Brain (organoid and tissue), 16 donors: ENCODE measurements at places on chromosomes 3 and 15.

DNA sequence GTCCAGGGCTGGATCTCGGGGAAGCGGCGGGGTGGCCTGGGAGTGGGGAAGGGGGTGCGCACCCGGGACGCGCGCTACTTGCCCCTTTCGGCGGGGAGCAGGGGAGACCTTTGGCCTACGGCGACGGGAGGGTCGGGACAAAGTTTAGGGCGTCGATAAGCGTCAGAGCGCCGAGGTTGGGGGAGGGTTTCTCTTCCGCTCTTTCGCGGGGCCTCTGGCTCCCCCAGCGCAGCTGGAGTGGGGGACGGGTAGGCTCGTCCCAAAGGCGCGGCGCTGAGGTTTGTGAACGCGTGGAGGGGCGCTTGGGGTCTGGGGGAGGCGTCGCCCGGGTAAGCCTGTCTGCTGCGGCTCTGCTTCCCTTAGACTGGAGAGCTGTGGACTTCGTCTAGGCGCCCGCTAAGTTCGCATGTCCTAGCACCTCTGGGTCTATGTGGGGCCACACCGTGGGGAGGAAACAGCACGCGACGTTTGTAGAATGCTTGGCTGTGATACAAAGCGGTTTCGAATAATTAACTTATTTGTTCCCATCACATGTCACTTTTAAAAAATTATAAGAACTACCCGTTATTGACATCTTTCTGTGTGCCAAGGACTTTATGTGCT, 527 bp downstream of the B2M start:
- peak; percentile 22 for DNase-seq

DNA sequence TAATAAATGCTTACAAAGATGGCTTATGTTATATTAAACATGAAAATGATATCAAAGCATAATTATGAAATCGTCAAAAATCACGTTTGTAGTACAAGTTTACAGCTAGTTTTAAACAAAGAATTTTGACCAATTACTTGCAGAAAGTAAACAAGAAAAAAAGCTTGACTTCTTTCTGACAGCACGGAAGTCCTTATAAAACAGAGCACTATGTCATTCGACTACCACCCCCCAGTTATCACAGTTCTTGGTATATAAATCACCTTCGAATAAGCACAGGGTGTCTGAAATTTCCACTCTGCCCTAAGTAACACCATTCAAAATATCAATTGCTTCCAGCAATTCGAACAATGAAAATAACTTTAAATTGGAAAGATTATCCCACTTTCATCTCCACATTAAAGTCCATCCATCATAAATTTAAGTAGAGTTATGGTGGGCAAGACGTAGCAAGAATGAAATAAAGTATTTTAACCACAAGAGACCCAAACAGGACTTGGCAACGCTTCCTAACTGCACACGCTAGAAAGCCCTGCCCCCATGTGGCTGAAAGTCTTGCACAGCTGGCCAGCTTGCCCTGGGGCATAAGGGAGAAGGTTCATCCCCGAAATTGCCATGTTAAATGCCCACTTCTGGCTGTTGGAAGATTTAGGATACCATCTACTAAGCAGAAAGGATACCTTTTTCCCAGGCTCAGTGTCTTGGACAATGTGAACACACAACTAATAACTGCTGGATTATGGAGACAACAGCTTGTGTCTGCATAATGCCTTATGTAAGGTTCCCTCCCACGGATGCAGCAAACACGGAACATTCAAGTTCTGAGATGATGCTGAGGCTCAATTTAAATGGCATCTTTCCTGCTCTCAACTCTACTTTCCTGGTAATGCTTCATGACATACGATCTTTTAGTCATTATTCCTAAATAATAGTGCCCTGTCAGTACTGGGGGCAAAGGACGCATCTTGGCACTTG, 116.4 kb upstream of the TJP1 start:
- DNase-seq: no peak

- peak; percentile 87 for DNase-seq
Measured at GRCh38 chr3:187792521-187792920, 47.3 kb upstream of the BCL6 start.

GRCh38 chr3:151871639-151872468, 1.6 kb upstream of the SUCNR1 start:
- no peak for DNase-seq

- peak; percentile 5 for DNase-seq
Measured at GRCh38 chr3:176208915-176209314, 988.4 kb downstream of the TBL1XR1 start.

DNA sequence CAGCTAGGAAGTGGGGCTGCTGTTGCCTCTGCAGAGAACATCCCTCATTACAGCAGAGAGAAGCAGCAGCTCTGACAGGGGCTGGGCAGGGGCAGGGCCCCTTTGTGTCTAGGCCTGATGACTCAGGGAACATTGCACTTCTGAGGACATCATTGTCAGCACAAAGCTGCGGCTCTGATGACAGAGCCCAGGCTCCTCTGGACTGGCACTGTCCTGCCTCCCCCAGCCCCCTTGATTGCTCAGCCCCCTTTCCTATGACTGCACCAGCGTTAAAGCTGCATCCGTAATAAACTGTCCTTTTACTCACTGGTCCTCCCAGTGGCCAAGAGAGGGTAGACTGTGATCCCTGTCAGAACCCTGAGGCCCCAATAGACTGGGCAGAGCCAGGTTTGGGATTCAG, 18.3 kb downstream of the TRH start:
- DNase-seq: peak; percentile 87

DNA sequence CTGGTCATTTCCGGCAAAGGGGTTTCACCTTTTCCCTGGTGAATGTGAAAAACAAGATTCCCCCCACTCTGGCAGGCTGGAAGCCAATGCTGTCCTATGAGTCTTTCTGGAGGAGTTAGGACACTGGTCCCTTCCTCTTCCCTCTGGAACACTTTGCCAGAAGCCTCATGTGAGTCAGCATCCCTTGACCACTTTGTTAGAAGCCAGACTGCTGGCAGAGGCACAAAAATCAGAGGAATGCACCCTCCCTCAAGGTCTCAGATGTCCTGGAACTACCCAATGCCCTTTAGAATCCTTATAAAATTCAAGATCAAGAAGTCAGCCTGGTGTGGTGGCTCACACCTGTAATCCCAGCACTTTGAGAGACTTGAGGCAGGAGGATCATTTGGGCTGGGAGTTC, 26.6 kb downstream of the ITGB5 start:
- no peak for DNase-seq

DNA sequence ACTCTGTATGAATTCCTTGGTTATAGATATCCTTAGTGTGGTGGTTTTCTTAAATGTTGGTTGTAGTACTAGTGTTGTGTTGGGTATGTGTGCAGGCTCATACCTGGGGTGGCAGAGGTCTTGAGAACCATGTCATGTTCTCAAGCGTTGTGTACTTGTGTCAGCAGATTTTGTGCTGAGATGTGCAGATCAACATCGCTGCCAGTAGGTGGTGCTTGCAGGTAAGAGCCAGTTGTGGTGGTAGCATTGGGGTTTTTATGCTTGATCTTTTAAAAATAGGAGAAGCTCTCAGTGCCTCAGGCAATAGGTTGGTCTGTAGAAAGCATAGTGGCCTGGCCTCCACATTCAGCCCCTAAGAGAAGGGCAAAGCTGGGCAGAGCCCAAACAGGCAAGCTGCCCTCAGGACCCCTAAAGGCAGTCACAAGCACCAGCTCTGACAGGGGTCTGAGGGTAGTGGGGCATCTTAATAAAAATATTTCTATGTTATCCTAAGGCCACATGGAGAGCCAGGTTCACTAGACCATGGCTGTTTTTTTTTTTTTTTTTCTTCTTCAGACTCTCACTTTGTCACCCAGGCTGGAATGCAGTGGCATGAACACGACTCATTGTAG, 164.0 kb downstream of the IL20RB start:
- DNase-seq: peak; percentile 32

- DNase-seq: no peak
Measured at GRCh38 chr15:95439922-95440376, 890.6 kb upstream of the NR2F2 start.

GRCh38 chr3:44339181-44340057, 853 bp downstream of the TCAIM start:
- no peak for DNase-seq

DNA sequence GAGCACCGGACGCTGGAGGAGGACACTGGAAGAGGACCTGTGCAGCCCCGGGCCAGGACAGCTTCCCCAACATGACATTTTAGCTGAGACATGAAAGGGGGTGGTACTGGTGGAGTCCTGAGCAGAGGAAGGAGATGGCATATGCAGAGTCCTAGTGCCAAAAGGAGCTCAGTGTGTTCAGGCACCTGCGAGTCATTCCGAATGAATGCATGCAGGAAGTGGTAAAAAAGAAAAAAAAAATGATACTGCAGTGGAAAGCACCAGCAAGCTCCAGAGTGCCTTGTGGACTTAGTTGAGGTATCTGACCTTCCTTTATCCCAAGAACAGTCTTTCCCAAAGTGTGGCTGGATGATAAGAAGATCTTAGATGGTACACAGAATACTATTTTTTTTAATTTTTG, 6.6 kb upstream of the ZNF148 start:
- no peak for DNase-seq

DNA sequence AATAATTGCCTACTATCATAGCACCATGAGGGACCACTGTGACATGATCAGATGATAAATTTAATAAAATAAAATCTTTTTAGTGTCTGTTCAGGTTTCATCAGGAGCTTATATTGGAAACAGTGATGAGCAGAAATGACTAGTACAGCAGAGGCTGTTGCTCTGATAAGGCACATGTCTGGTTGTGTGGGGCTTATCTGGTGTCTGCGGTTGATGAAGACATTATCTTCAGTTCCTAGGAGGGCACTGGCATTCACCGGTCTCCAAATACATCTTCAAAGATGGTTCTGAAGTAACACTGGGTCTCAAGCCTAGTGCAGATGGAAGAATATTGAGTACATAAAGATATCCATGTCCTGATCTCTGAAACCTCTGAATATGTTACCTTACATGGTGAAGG, 125.3 kb downstream of the SUCNR1 start:
- DNase-seq: no peak

DNA sequence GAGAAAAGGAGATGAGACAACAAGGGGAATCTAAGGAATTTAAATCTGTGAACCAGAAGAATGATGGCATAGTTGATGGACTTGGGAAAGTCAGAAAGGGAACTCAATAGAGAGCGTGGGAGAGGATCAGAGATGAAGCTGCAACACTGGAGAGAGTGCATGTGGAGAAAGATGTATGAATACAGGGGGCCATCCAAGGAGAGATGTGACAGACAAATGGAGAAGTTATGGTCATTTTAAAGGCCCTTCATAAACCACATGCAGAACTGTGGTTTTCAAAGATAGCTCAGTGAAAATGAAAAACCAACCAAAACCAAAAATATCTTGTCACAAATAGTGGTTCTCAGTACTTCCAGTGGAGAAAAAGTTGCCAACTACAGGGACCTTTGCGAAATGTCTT, 265.2 kb downstream of the SUCLG2 start:
- no peak for DNase-seq

DNA sequence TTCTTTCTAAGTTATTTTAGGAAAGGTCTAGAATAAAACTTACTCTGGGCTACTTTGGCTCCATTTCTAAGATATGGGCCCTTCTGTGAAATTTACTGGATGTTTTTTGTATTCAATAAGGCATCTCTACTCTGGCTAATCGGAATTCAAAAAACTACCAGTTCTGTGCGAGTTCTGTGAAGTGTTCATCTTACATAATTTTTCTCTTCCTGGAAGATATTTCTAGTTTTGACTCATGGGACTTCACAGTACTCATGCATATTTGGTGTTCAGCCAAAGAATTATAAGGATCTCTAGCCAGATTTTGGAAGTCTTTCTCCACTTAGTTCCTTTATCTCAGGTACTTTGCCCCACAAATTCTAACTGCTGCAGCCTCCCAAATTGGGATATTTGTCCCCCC, 46.4 kb upstream of the MBNL1 start:
- DNase-seq: no peak

- no peak for DNase-seq
Measured at GRCh38 chr3:181050738-181051137, 61.2 kb upstream of the DNAJC19 start.

DNA sequence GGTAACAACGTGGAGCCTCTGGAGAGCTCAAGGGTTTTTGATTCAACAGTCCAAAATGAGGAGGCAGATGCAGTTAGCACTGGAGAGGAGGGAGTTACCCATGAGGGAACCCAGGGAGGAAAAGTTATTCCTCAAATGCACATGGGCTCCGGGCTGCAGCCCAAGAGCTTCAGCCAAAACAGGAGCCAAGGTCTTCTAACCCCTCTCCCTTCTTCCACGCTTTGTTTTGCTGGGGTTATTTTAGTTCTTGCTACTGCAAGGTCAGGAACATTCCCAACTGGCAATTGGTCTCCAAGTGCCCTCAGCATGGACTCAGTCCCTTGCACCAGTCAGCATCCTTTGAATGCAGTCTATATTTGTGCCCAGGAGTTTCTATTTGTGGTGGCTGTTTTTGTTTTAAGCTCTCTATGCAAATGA, 90.0 kb downstream of the TGFBR2 start:
- DNase-seq: no peak

GRCh38 chr3:13587442-13587841, 38.5 kb downstream of the FBLN2 start:
- no peak for DNase-seq

DNA sequence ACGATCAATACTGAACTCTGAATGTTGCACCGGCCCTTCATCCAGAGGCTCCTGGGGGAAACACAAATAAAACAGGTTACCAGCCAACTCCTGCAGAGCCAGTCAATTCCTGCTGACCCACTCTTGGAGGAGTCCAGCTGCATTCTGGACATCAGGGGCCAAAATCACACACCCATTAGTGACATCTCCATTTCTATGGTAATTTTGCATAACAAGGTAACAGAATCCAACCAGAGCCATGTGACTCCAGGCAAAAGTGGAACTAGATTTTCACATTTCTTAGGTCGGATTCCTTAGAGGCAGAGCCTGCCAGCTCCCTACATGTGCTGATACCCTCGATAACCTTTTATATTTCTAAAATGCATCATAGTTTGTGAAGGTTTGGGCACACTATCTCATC, 119.2 kb upstream of the CTNNB1 start:
- no peak for DNase-seq

- DNase-seq: no peak
Measured at GRCh38 chr3:70550723-70551319, 238.4 kb upstream of the MDFIC2 start.

DNA sequence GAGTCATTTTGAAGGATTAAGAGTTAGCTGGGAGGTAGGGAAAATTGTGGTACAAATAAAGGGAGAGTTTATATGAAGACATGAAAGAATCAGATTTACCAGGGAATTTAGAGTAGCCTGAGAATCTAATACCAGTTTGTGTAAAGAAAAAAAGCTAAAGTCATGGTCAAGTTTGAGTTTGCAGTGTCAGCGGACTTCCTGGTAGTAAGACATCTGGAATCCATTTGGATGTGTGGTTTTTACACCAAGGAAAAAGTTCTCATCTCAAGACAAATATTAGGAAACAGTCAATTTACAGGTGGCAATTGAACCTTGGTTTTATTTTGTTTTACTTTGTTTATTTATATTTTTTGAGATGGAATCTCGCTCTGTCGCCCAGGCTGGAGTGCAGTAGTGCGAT, 1.5 kb upstream of the P2RY12 start:
- DNase-seq: no peak
